ENCODE measurements at places on chromosomes 4 and X. TPM values are rescaled to one million over a fixed set of nuclear protein-coding genes. Genes with fewer than 3 reads are reported as not detected.

MTNR1A gene
- not detected for polyA plus RNA-seq

UGT2B15 gene
- not detected for polyA plus RNA-seq

- no peak for DNase-seq
Observed at GRCh38 chr4:159021597-159022385, 81.1 kb upstream of the RAPGEF2 start.

GRCh38 chr4:123615901-123616300, 219.3 kb downstream of the SPRY1 start:
- DNase-seq, result no peak

DNA sequence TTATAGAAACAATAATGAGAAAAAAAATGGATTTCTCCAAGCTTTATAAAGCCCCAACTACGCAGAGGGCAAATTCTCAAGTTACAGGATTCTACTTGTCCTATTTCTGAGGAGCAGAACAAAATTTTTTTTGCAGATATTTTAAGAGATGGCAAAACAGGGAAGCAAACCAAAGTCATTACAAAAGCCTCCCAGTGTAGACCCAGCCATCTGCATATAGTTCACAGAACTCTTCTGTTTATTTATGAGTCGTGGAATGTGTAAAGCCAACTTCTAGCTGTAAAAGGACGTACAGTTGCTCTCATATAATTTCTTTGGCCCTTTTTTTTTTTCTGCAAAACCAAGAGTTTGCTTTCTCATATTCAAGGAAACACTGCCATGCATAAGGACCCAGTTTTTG, 120.4 kb downstream of the PCDH7 start:
- DNase-seq, result peak; percentile 59

- DNase-seq, result no peak
Observed at GRCh38 chr4:3489451-3489962, 26.4 kb downstream of the DOK7 start.

DNA sequence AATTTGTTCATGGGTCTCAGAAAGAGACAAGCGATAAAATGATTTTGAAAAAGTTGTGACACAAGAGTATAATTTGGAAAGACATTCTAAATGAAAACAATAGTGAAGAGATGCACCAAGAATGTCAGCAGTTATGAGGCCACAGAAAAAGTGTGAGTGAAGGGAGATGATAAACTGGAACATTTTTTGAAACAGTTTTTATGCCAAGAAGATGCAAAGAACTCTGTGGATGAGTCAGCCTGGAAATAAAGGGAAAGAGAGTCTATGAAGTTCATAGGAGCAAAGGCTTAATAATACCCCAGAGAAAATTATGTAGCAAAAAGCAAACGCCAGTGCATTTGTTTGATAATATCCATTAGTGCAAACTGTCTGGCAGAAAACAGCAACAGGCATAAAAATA, 188.4 kb upstream of the TBC1D9 start:
- DNase-seq, result peak; percentile 66
